Stimulated activated CD4-positive, alpha-beta T cell treated with anti-CD3 and anti-CD28 coated beads, TNF-alpha, amount 100 ng/mL, for 1 hour (primary cell): ENCODE measurements at places on chromosomes 4 and X.

DNA sequence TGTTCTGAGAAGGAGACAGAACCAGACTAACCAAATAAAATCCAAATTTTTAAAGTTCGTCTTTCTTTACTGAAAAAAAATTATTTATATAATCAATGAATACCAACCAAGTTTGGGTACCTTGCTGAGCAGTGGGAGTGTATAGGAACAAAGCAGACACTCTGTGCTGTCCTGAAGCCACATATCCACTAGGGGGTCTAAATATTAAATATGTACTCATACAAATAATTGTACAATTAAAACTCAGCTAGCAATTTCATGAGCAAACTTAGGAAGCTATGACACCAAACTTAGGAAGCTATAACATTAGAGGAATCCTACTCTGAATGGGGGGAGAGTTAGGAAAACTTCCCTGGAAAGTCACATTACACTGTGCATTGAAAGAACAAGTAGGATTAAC lies 582.0 kb upstream of the EPHA5 start:
- no peak for DNase-seq

DNA sequence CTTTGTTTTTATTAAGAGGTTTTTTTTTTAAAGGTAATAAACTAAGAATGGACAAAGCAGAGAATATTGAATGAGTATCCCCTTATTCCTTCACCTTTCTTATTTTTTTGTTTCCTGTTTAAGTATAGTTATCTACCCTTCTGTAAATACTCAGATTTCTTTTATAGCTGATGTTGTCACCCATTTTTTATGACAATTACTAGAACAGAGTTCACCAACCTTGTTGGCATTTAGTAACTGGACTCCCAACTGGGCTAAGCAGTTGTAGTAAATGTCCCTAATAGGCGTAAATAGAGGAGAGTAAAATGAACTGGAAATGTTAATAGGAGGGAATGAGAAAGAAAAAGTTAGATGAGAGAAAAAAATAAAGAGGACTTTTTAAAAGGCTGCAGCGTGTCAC lies 9.8 kb downstream of the PDLIM5 start:
- no peak for DNase-seq

DNA sequence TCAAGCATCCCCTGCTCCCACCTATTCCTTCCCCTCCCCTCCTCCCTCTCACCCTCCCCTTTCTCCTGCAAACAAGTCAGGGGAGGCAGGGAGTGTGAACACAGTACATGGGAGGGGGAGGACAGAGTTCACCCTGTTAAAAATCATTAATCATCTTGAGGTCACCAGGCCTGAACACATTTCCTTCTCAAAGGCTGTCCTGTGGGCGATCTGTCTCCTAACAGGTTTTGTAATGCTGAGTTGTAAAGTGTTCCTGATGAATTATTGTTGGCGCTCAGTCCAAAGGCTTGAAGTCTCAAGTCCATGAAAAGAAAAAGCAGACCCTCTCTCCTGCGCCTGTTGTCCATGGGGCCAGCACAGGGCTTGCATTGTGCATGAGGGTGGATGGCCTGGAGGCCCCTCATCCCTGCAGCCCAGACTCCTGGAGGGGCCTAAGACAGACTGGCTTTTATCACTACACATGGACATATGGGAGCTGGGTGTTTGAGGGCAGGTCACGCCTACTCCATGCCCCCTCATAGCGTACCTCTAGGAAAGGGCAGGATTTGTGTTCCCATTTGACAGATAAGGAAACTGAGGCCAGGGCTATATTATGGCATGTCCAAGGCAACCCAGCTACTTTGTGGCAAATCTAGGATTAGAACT lies 189.1 kb downstream of the RAB28 start:
- no peak for DNase-seq

DNA sequence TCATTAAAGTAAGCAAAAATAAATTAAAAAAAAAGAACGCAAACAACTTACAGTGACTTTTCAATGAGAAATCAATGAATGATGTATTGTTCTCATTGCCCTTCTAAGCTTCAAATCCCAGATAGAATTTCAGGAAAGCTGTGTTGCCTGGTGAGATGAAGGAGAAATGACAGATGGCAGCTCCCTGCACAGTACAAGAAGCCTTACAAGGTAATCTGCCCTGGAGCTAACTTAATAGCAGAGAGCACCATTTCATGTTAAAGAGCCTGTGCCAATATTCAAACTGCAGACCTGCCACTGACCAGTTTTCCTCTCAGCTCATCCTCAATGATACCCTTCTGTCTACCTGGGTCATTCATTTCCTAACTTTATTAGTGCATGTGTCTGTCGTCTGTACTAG lies 54.0 kb downstream of the GC start:
- DNase-seq: no peak

GRCh38 chrX:56826020-56826419 lies 97.0 kb downstream of the NBDY start:
- no peak for DNase-seq

- no peak for DNase-seq
These were observed 96.2 kb downstream of the CDS1 start for GRCh38 chr4:84678976-84679744.

DNA sequence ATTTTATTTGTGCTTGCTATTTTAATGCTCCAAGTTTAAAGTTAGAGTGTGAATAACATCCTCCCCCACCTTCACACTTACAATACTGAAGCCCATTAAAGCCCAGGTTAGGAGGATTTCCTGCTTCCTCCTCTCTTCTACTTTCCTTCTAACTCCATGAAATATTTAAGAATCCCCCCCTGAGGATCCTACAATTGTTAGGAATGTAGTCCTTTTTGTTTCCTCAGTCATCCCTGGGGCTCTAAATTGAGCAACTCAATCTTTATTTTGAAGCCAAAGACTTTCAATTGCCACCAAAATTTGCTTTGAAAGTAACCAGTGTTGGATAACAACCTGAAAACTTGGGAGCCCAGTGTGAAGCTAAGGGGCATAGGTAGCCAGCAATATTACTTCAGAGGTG lies 276.9 kb downstream of the FAM47A start:
- no peak for DNase-seq

GRCh38 chr4:4524364-4524763 lies 17.5 kb downstream of the STX18 start:
- DNase-seq: no peak

DNA sequence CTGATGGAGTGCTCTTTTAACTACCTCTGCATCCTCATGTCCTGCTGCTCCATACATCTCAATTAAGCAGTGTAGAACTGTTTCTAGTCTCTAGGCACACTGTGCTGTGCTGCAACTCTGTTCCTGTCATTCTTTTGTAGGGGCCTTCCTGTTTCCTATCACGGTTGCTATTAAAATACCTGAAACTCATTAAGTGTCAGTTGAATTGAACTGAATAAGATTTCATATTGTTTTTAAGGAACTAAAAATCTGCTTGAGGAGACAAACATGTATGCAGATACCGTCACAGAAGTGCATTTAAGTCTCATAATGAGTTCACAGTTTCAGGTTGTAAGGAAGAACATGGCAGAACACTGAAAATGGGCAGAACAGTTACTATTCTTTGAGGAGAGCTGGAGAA lies 170.1 kb downstream of the LARP7 start:
- no peak for DNase-seq

GRCh38 chr4:150960818-150961217 lies 54.3 kb downstream of the LRBA start:
- DNase-seq: peak; percentile 5

- DNase-seq: no peak
These were observed 15.0 kb upstream of the UNC5C start for GRCh38 chr4:95563638-95564337.

- no peak for DNase-seq
These were observed 32.8 kb downstream of the TRMT44 start for GRCh38 chr4:8473198-8473919.

DNA sequence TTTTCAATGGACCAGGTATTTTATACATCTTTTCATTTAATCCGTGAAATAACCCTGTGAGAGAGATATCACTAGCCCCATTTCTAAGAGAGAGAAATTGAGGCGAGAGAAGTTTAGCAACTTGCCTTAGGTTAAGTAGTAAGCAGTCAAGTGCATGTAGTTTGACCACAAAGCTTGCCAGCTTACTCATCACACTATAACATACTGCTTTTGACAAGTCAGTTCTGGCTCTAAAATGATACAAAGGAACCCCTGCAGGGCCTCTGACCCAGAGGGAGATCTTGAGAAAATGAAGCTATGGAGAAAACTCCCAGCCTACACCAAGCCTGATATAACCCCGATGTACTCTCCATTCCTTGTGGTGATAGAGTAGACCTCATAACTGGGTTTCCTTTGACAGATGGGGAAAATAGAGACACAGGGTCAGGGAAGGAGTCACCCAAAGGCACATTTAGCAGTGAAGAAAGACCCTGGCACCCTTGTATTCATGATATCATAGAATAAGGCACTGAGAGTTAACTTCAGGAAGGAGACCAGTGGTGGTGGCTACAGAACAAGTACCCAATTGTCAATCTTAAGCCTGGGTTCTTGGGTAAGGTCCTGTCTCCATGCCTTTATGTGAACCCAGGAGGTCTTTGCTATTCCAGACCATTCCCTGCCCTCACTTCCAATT lies 60.2 kb upstream of the MSN start:
- DNase-seq: no peak

DNA sequence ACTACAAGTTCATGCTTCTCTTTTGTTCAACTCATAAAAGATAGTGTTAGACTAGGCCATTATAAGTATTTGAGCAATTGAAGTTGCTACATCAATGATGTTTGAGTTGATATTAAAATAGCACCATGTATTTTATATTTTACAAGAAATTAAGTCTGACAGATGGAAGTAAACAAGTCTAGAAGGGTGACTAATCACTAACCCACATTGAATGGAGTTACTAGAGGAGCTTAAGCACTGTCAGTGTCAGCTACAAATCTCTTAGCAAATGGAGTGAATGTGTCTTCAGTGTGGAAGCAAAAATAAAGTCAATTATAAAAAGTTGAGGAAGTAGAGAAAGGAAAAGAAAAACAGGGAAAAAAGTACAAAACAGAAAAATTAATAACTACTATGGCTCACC lies 592.5 kb downstream of the PCDH18 start:
- no peak for DNase-seq

- no peak for DNase-seq
These were observed 1191.8 kb downstream of the ARAP2 start for GRCh38 chr4:35052546-35052945.
